ENCODE measurements at places on chromosomes 12 and 14.

- DNase-seq = no peak
These were observed 521.2 kb downstream of the VRK1 start for GRCh38 chr14:97318380-97318779.

DNA sequence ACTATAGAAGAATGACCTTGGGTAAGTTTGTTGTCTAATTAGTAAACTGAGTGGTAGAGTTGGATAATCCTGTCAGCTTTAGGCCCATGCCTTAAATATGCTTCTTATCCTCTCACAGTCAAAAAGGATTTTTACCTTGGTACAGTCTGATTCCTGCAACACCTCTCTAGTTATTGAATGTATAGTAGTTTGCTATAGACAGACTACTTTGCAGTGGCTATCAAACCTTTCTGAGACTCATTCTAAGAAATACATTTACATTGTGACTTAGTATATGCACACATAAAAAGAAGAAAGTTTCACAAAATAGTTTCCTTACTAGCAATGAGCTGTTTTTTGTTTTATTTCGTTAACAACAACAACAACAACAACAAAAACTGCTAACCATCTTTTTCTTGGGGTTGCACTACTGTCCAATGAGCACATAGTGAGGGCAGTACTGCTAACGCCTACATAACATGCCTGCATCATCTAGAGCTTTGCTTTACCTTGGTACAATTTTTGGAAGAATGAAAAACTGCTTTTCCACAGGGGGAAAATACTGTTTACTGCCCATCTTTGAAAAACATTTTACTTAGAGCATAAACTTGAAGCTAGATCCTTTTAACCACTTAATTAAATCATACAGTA is 28.5 kb downstream of the WNK1 start:
- DNase-seq = no peak

DNA sequence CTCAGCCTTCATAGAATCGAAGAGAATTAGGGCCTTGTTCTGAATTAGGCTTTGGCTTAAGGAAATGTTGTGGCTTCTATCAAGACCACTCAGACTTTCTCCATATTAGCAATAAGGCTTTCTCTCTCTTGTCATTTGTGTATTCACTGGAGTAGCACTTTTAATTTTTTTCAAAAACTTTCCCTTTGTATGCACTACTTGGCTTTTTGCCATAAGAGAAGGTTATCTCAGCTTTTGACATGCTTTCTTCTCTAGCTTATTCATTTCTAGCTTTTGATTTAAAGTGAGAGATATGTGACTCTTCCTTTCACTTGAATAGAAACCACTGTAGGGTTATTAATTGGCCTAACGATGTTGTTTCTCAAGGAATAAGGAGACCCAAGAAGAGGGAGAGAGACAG is 244.2 kb downstream of the GPHN start:
- no peak for DNase-seq

DNA sequence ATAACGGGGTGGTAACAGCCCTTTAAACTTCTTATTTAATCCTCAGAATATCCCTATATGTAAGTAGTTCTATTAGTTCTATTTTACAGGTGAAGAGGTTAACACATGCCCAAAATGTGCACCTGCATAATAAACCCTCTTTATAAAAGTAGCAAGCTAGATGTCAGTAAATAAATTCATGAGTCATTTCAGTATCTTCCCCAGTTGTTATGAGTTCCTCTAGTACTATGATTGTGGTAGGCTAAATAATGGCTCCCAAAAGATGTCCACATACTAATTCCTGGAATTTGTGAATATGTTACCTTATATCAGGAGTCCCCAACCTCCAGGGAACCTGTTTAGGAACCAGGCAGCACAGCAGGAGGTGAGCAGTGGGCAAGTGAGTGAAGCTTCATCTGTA is 106.5 kb downstream of the TMTC3 start:
- DNase-seq = no peak

DNA sequence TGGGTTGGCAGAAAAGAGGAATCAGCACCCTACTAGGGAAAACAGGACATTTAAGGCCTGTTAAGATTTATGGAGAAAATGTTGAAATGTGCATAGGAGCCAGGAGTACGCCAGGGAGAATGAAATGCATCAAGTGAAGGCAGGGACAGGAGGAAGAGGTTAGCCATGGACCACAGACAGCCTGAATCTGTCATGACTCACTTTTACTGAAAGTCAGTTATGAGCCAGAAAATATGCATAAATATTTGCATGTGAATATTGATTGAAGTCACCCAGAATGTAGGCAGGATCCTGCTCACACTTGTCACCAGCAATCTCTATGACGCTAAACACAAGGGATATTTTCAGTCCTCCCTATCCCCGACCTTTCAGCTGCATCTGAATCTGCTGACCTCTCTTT is 25.1 kb upstream of the CDK17 start:
- peak; percentile 98 for DNase-seq
